ACHN (cell line): ENCODE measurements at places on chromosomes 4 and X.
A peak's percentile ranks its signal among the peaks of the same experiment; 100 is the strongest.

- DNase-seq: no peak
These were observed 50.9 kb downstream of the ENPP6 start for GRCh38 chr4:184166736-184167135.

DNA sequence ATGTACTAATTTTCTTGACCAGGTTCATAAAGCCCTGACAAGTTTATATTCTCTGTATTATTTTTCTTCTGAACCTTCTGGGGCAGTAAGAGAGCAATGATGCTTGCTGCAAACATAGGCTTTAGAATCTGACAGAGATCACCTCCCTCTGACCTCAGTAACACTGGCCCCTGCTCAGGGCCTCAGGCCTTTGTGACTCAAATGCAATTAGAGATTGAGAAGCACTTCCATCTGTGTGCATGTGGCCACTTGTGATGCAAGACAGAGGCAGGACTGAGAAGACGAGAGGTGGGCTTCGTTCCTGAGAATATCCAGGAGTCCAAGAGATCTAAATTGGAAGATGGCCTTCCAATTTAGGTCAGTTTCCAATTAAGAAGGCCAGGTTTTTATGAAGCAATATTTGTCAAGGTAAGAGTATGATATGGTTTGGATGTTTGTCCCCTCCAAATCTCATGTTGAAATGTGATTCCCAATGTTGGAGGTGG lies 82.8 kb upstream of the VEGFC start:
- no peak for DNase-seq

DNA sequence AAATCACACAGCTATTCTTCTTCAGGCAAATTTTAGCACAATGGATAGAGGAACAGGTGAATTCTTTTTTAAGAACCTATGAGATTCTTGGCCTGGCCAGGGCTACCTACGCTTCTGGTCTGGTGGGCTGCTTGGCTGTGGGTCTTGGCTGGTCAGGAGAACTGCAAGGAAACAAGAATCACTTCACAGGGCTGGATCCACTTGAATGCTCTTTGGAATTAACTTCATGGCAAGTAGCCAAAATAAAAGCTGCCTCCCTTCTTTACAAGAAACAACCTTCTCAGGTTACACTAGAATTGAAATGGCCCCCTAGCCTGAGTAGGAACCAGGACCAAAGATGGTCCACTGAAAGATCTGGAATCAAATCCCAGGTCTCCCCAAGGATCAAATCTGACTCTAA lies 519.1 kb downstream of the IQCM start:
- DNase-seq: peak; percentile 14

GRCh38 chr4:78459327-78459726 lies 92.2 kb upstream of the ANXA3 start:
- DNase-seq: no peak

DNA sequence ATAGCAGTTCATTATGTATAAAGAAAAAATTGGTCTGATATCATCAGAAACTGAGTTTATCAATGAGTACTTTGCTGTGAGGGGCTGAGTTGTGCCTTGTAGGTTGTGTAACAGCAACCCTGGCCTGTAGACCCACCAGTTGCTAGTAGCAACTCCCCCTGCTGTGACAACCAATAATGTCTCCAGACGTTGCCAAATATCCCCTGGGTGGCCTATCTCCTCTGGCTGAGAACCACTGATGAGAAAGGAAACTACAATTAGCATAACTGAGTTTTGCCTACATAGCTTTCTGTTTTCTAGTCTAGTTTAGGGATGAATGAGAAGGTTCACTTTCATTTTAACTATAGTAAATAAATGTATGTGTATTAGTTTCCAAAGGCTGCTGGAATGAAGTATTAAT lies 234.1 kb downstream of the CPE start:
- DNase-seq: no peak

DNA sequence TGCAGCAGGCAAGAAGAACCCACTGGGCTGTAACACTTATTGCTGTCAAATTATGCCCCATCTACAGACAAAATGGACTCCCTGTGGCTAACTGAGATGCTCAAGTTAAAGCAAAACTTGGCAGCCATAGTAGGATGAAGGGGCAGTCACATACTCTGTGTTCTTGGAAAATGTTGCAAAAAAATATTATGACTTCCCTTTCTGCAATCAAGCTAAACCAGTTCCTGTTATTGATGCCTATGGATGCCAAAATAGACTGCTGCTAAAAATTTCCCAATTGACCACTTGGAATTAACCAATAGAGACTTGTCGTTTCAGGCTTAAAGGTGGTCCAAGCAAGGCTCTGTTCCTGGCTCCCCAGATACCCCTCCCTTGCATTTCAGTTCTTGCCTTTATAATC lies 49.5 kb downstream of the IQCM start:
- DNase-seq: no peak

GRCh38 chrX:154802947-154803346 lies 2.3 kb downstream of the MPP1 start:
- no peak for DNase-seq

DNA sequence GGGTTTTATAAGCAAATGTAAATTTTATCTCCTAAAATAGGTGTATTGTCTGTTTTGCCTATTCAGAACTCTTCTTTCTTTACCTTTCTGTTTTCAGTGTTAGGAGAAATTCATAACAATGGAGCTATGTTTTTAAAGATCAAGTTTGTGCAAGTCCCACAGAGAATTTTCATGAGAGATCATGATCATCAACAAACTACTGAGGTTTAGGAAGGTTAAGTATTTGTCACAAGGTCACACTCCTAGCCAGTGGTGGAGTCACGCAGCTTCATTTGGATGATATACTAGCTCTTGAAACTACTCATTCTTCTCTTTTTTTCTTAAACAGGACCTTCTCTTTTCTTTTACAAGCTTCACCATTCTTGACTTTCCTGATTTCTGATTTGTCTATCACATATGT lies 892.6 kb upstream of the FRG1 start:
- DNase-seq: no peak

- no peak for DNase-seq
These were observed 173.7 kb upstream of the GALNTL6 start for GRCh38 chr4:171639540-171639939.

DNA sequence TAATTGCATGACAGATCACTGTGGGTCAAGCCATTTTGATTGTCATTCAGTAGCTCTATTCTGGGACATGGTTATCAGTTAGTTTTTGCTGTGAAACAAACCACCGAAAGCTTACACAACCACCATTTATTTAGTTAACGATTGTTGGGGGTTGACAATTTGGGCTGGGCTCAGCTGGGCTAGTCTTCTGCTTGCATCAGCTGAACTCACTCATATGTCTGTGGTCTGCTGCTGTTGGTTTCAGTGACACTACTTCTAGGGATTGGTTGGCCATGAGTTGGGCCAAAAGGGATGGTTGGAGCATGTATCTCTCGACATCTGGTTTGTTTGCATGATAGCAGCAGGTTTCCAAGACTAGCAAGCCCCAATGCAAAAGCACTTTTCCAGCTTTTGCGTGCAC lies 5.3 kb upstream of the SMIM10 start:
- DNase-seq: no peak

GRCh38 chr4:184955636-184956035 lies 62.7 kb upstream of the HELT start:
- DNase-seq: no peak
